Fibroblast of skin of right quadriceps (primary cell): ENCODE measurements at places on chromosomes 4 and X.
A peak's percentile ranks its signal among the peaks of the same experiment; 100 is the strongest.

DNA sequence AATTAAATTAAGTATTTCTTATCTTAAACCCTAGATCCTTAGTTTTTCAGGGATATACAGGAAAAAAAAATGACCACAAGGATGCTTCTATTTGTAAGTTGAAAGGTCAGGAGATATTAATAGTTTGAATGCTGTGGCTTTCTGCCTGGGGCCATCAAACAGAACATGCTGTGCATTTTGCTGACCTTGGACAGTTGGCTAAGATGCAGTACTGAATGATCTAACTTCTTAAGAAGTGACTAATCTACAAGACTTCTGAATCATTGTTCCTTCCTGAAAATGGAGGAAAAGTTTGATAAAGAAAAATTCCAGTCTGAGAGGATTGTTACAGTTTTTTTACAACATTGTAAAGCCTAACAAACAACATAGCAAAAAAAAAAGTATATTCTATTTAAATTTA, 237.8 kb upstream of the JADE1 start:
- DNase-seq: peak; percentile 86

DNA sequence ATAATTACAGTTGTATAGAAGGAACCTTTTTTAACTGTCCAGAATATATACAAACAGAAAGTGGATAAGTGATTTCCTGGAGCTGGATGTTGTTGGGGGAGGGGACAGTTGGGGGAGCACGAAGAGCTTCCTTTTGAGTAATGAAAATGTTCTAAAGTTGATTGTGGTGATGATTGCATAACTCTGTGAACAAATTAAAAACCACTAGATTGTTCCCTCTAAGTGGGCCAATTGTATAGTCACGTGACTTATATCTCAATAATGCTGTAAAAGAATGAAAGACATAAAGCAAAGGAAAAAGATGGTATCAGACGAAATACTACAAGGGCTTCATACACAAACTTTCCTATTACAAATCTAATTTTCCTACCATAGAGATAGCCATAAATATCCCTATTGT, 2.7 kb downstream of the CT55 start:
- no peak for DNase-seq

DNA sequence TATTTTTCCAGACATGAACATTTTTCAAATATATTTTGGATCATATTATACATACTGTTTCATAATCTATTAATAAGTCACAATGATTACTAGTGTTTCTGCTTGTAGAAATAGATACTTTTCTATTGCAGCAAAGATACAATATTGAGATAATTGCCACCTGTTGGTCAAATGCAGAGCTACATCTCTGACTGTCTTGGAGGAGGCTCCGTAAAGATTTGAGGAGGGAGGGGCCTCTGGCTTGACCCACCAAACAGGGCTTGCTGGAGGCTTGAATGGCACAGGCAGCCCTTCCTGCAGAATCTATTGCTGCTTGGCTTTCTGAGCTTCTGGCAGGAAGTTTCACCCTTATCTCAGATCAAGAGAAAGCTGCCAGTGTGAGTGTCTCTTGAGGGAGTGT, 99.3 kb upstream of the ARMCX2 start:
- peak; percentile 47 for DNase-seq

GRCh38 chr4:61011051-61011450, 189.1 kb upstream of the ADGRL3 start:
- DNase-seq: peak; percentile 1

DNA sequence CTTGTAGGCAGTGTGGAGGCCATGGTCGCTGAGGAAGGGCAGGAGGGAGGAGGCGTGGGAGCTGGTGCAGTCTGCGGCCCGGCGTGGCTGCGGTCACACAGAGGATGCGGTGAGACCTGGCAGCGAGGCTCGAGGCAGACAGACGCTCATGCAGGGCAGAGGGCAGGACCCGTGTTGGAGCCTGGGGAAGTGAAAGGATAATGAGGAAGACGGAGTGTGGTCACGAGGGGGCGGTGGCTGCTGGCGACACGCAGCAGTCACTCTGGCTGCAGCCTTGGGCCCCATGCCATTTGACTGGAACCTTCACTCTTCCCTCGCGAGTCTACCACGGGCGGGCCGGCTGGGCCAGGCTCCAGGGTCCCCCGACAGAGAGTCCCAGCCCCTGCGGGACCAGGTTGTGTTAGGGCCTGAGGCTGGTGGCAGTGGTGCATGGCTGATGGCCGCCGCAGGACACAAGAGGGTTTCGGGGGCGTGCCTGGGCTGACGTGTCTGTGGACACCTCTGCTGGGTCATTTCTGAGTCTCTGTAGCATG, 68.8 kb upstream of the HGFAC start:
- no peak for DNase-seq

- no peak for DNase-seq
These were observed 722 bp upstream of the EFHC2 start for GRCh38 chrX:44344194-44344593.
